ENCODE measurements at places on chromosomes 3 and 15.

DNA sequence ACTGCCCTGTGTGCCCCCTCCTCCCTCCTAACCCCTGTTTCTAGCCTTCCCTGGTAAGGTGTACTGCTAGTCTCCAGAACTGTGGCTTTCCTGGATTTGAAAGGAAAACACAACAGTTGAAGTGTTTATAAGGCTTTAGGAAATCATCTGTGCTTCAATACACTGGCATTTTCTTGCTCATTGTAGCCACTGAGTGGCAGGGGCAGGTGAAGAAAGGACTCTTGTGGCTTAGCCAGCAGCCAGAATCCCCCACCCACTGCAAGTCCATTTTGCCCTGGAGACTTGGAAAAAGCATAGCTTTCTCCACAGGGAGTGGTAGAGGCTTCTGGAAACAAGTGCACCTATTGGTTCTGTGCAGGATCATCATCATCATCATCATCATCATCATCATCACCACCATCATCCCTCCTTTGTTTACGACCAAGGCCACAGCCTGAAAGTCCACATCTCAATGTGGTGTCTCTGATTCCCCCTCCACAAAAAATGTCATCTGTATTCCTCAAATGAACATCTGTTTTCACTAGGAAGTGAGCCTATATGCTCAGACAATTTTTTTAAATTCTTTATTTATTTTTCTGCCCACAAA is 33.4 kb downstream of the AQP9 start:
- no peak for DNase-seq

GRCh38 chr3:60555686-60556354 is 695.4 kb downstream of the FHIT start:
- DNase-seq, result no peak

- no peak for DNase-seq
Observed at GRCh38 chr15:37106490-37107001, 6.2 kb upstream of the MEIS2 start.

- DNase-seq, result no peak
Observed at GRCh38 chr15:45363334-45363733, 15.0 kb downstream of the GATM start.

DNA sequence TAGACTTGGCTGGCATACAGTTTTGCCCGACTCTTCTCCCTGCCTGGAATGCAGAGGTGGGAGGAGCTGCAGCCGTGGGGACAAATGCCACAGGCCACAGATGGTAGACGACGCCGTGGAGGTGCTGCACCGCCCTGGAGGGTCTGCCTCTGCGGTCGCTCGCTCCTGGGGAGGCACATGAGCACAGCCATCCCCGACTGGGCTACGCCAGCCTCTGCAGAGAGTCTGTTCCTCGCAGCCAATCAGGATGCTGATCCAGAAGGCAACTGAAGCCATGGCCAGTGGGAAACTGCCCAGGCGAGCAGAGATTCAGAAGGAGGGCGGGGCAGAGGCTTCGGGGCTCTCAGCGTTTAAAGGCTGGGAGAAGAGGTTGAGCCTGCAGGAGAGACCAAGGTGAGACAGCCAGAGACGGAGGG is 11.9 kb upstream of the LRRC15 start:
- no peak for DNase-seq

DNA sequence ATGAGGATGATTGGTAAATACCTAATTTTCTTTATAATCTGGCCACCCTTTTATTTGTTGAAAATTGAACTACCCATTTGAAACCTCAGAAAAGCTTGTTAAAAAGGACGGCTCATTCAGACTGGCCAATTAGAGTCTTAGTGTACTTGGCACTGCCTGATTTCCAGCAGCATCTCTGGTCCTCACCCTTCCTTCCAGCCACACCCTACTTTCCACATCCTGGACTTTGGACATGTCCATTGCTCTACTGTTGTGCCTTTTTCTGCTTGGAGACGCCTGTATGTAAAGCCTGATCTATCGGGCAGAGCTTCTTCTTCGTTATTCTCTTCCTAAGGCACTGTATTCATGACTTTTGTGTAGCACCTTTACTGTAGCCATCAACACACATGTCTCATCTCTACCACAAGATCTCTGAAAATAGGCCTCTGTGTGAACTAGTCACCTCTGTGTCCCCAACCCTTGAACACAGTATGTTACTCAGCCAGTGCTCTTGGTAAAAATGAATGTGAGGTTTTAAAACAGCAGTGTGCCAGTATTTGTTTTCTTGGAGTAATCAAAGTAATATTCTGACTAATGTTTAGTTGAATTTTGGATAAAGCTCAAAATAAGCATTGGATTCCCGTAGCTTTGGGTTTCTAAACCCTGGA is 6.8 kb downstream of the RBM5 start:
- no peak for DNase-seq

DNA sequence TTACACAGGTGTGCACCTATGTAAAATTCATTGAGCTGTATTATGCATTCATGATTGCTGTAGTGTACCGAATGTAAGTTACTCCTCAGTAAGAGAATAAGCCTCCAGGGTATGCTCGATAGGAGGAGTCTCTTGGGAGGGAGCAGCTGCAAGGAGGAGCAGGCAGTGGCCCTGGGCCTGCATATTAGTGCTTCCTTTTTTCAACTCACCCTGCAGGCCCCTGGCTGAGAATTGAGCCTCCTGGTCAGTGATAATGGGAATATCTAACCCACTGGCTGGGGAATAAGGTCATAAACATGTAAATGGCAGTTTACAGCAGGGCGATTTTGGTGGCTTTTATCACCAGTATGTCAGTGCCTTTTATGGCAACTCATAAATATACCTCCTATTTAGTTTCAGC is 21.7 kb upstream of the SFMBT1 start:
- DNase-seq, result no peak

DNA sequence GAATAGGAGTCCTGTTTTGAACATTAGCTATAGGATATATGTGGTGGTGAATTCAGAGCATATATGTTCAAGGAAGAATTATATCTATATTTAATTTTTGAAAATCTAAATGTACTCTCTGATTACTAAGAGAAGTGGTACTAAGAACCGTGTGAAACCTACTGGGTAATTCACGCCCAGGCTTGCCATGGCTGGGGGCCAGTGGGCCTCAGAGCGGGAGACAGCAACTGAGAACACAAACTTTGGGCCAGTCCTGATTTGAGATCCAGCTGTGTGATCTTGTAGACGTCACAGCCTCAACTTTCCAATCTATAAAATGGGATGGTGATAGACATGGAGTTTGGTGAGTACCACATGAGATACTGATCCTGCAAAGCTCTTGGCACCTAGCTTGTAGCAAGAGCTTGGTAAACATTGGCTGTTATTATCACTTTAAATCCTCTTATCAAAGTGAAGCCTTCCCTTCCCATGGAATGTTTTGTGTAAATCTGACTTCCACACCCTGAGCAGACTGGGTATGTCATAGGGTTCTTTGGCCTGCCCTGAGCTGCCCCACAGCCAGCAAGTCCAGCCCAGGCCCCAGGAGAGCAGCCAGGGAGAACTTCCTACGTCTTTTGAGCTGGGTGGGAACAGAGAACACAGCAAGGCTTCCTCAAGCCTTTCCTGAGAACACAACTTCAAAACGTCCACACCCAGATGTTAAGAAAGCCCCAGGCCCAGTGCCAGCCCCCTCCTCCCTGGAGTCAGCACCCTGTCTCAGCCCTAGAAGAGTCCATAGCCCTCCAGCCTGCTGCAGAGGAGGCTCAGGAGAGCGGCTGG is 8.2 kb upstream of the PAQR5 start:
- peak; percentile 85 for DNase-seq

DNA sequence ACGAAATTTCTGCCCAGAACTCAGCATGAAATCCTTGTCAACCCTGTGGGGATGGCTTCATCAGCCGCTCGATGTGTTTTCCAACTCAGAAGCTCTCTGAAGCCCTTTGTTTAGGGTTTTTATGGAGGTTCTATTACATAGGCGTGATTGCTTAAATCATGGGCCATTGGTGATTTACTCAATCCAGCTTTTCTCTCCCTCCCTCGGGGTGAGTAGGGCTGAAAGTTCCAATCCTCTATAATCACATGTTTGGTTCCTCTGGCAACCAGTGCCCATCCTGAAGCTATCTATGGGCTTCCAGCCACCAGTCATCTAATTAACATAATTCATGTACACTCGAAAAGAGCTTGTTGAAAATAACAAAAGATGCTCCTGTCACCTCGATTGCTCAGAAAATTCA is 51.6 kb downstream of the GATM start:
- no peak for DNase-seq

- no peak for DNase-seq
Observed at GRCh38 chr3:18951333-18951732, 197.0 kb upstream of the KCNH8 start.

DNA sequence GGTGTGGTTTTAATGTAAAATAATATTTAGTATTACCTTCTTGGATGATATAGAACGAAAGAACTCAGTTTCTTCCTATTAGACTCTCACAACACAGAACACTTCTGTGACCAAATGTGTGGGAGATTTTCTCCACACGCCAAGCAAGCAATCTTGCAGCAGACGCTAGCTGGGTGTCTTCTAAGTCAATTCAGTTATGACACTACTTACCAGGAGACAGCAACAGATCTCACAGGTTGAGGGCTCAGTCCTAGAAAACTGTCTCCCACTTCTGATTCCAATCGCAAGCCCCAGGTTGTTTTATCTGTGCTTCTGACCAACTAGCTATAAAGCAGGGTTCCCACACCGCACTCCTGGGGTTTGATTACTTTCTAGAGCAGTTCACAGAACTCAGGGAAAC is 41.2 kb downstream of the HERC1 start:
- no peak for DNase-seq

DNA sequence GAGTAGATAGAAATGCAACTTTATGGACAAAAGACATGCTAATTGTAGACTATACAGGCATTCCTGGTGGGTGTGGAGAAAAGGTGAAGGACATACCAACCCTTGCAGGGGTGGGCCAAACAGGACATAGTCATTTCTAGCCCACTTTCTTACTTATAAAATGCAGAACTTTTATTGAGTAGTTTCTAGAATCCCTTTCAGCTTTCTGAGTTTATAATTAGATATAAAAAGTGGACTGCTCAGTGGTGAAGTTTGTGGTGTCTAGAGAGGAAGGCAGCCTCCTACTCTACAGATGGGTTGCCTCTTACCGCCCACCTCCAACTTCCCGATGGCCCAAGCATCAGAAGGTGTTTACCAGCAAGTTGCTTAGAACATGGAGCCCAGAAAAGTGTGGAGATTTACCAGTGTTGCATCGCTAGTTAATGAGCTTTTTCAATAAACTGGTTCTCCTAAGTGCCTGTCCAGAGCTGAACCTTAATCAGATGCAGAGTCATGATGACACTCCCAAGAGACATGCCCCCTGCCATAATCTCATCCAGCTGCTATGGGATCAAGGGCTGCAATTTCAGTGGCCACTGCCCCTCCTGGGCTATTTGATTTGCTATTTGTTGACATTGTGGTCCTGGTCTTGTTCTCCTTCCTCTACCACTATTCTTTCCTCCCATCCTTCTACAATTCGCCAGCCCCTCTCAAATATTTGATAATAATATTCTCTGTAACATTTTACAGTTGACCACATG is 77.5 kb upstream of the STRIT1 start:
- no peak for DNase-seq

DNA sequence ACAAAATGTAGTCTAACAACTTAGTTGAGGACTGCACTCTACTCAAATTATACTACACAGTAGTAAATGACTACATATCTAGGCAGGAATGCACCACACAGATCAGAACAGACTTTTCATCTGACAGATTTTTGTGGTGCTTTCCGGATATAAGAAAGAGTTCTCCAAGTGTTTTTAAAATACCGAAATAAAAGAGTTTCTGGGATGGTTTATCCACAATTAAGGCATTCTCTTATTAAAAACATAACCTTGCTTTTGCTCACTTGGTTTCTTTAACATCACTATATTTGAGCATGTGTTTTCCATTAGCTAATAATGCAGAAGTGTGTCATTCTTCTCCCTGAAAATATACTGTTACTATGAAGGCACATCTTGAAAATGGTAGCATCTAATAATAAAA is 132.9 kb downstream of the MAGI1 start:
- DNase-seq, result no peak

DNA sequence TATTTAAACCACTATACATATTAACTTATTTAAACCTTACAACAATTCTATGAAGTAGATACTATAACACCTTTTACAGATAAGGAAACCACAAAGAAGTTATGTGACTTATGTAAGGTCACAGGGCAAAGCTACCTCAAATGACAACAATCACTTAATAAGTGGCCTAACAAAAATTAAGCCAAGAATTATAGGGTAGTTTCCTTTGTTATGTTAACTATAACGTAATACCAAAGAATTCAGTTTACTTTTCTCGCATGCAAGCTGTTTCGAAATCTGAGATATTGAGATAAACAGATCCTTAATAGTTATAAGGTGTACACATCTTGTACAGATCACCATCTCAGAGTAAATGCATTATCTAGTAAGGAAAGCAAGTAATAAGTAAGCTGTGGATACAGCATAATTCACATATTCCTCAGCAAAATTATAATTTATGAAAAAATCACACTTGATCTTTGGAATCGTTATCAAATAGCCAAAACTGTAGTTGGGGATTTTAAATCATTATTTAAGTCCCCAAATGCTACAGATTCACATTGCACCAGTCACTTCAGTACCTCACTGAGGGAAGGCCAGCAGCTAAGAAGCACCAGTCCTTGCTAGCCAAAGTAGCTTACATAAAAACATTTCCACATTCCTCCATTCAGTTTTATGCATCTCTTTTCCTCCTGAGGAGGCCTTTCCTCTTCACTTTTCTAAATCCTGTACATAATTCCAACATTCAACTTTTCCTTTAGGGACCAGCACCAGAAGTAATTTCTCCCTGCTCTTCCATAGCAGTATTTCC is 226.8 kb downstream of the TBC1D5 start:
- DNase-seq, result no peak

- no peak for DNase-seq
Observed at GRCh38 chr3:12916159-12916558, 74.8 kb upstream of the RPL32 start.

GRCh38 chr3:196712514-196713413 is 587 bp downstream of the PIGX start:
- DNase-seq, result peak; percentile 95

DNA sequence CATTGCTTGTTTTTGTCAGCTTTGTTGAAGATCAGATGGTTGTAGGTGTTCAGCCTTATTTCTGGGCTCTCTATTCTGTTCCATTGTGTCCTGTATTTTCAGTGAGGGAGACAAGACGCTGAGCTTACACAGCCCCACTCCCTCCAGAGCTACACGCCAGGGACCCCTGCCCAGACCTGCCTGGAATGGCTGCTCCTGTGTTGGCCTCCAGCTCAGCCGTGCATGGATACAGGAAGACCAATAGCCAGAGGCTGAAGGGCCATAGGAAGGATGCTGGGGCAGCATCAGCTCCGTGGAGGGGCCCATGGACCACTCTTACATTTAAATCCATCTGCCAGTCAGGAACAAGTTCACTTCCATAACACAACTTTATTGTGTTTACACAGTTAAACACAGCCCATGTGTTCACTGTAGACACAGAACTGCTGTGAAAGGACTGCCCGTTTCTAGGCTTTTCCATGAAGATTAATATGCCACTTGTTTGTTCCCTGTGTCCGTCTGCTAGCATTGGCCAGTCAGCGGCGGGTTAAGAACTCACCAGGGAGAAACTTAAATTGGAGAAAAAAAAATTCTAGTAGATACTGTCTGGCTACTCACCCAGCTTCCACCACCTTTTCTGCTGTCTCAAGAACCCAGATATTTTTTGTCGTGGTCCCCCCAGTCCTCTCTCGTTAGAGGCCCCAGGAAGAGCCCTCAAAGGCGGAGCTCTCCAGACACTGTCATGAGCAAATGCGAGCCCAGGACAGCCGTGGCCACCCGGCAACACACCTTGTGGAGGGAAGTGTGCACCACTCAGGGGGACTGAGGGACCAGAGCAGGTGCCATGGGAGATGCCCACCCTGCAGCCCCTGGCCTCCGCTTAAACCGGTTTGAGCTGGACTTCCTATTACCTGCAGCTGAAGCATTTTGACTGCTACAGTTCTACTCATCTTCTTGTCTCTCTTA is 142.3 kb upstream of the MEF2A start:
- peak; percentile 19 for DNase-seq

GRCh38 chr15:93980261-93980911 is 251.0 kb upstream of the MCTP2 start:
- DNase-seq, result no peak

All from upper lobe of left lung (tissue), 6 donors.